Activated CD4-positive, alpha-beta T cell treated with anti-CD3 and anti-CD28 coated beads, Interleukin-2, amount 50 U/mL, for 24 hours (primary cell): ENCODE measurements at places on chromosomes 5 and 9.

DNA sequence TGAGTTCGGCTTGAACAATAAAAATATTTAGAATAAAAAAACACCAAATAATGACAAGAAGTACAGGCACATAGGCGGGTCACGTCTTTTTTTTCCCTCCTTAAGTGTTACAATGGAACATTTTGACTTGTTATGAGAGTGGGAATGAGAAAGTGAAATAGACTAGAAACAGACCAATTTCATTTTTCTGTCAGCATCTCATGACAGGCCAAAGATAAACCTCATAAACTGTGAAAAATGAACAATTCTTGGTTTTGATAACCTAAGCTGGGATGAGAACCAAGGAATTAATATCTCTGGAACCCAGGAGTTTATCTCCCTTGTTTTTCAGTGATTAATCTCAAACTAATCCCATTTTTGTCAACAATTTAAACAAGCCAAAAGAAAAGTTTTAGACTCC is 299.5 kb downstream of the SLIT3 start:
- no peak for DNase-seq

DNA sequence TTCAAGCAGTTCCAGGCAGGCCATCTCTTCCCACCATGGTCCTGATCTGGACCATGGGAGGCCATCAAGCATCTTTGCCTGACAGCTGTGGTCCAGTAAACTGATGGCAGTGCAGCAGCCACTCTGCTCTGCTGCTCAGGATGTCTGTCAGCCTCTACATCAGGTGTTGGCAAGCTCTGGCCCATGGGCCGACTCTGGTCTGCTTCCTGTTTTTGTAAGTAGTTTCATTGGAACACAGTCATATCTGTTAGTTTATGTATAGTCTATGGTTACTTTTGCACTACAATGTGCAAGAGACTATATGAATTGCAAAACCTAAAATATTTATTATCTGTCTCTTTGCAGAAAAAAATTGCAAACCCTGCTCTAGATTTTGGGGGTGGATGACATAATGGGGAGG is 225.0 kb downstream of the KCTD16 start:
- no peak for DNase-seq

DNA sequence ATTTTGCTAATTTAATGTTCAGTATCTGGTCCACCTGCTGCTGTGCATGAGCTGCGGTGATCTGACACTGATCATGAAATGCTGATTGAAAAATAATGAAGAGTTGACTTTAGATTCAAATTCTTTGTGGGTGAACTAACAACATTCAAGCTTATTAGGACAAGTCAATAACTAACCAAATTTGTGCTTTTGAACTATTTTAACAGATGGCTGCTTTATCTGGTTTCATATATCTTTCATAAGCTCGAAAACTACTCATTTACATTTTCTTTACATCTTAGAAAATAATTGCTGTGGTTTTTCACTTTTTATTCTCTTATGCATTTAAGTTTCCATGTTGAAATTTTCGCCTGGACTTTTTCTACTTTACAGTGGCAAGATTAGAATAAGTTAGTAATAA is 274.8 kb upstream of the CCNG1 start:
- no peak for DNase-seq

- DNase-seq: no peak
These were observed 159.8 kb upstream of the GAS1 start for GRCh38 chr9:87107072-87107471.

GRCh38 chr5:13250464-13251291 is 693.8 kb downstream of the DNAH5 start:
- DNase-seq: no peak

GRCh38 chr9:38686933-38687332 is 33.0 kb downstream of the FAM240B start:
- no peak for DNase-seq

DNA sequence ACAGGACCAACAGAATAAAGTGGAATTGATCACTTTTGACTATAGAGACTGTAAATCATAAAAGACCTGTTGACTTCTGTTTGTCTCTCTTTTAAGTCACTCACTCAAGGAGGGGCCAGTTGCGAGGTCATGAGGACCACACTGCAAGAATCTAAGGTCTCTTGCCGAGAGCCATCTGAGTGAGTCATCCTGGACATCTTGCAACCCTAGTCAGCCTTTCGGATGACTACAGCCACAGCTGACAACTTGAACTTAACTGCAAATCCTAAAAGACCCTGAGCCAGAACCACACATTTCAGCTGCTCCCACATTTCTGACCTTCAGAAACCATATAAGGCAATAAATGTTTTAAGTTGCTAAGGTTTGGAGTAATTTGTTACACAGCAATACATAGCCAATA is 129.7 kb upstream of the RAD23B start:
- no peak for DNase-seq

GRCh38 chr9:96116275-96117064 is 185.5 kb downstream of the HSD17B3 start:
- DNase-seq: no peak

- DNase-seq: no peak
These were observed 109.6 kb downstream of the PIK3R1 start for GRCh38 chr5:68325065-68325580.

DNA sequence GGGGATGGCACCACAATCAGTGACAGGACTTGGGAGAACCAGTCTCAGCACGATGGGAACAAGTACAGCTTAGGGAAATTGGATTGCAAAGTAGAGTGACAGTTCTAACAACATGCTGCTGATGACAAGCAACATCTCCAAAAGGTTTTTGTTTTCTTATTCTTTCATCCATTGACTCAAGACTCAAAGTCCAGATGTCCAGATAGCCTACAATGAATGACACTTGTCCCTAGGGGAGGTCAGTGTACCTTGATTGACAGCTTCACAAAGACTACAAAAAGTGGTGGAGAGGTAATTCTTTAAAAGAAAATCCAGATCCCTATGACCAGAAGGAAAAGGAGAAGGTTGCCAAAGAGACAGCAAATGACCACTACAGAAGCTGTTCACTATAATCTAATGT is 323.9 kb downstream of the TMEM232 start:
- no peak for DNase-seq

DNA sequence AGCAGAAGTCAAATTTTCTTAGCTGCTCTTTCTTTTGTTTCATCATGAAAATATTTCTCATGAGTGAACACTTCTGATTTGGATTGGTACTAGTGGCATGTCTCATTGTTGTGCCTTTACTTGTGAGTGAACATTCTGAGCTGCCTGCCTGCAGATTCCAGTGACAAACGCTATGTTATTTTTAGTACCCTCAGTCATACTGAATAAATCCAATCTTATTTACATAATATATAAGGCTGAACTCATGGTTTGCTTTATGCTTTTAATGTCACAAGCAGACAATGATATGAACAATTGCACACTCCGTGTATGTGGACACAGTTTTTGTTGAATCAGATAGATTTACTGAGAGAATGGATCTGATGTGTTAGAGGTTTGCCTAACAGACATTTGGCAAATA is 67.8 kb downstream of the ACTBL2 start:
- no peak for DNase-seq

GRCh38 chr5:136655468-136655867 is 290.1 kb upstream of the TRPC7 start:
- no peak for DNase-seq

DNA sequence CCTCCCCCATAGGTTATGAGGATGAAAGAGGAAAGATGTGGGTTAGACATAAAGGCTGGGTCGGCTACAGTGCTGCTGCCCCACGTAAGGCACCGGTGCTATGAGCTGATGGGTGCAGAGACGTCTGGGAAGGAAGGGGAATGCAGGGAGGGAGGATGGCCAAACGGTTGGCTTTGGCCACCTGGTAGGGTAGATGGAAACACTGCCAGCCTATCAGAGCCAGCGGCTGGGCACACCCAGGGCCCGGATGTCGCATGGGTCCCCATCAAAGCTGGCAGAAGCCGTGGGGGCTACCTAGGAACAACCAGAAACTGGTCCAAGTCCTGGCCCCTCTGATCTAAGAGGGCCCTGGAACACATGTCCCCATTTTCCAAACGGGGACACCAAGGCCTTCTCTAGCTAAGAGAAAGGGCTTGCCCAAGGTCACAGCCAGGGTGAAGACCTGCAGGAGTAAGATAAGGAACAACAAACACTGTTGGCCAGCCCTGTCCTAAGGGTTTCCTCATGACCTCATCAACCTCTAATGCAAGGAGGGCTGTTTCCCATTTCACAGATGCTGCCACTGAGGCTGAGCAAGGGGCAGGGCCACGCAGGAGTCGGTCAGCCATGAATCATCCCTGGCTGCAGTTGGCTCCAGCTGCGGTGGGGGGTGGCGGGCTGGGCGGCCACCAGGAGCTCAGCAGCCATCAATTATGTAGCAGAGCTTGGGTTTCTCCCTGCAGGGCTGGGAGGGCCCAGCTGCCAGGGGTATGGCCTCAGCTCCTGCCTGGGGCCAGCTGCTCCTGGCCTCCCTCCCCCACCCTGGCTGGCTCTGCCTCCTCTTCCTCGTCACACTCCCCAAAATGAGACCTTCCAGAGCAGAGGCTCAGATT is 4.9 kb downstream of the SH3GLB2 start:
- no peak for DNase-seq

- no peak for DNase-seq
These were observed 6.3 kb upstream of the DNAJB5 start for GRCh38 chr9:34983209-34983608.

DNA sequence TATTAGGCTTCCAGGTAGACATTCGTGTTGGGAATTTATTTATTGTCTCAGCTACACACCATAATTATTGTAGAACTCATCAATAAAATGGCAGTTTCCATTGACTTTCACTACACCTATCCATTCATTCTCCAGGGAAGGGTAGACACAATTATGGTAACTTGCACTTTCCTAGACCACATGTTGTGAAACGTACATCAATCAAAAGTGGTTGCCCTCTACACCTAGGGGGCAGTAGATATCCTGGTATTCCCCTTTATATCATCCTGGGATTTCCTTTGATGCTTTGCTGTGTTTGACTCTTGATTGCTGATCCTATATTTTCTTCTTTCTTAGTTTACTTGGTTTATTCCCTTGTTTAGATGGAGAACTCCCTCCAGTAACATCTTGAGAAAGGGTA is 47.9 kb downstream of the ADGRV1 start:
- no peak for DNase-seq
